Progenitor cell of endocrine pancreas (in vitro differentiated cells): ENCODE measurements at places on chromosomes 3 and 15. TPM values are rescaled to one million over a fixed set of nuclear protein-coding genes. Genes with fewer than 3 reads are reported as not detected.

The IQCF6 gene
- not detected in 2 replicates for total RNA-seq

DNA sequence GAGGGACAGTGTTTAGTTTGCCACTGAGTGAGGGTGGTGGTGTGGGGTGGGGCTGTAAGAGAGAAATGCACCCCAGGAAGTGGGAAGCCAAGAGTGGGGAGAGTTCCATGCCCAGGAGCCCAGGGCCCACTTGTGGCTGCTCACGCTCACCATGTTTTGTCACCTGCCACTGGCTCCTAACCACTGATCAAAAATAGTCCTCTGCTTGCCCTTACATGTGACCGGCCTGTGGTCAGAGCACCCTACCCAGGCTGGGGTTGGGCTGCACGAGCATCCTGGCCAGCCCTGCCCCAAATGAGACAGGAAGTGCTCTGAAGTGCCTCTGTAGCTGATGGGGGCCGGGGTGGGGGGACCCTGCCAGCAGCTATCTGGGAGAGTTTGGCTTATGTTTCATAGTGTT lies 216.3 kb downstream of the RPLP1 start:
- H3K36me3 ChIP-seq, result no peaks in the 10 kb centered on the region
- no peak overlapping the region for H3K27ac ChIP-seq
- H3K4me1 ChIP-seq, result peaks cover 4% of the 10 kb centered on the region
- H3K4me3 ChIP-seq, result no peak overlapping the region
- H3K27me3 ChIP-seq, result peaks cover 68% of the 10 kb centered on the region

DNA sequence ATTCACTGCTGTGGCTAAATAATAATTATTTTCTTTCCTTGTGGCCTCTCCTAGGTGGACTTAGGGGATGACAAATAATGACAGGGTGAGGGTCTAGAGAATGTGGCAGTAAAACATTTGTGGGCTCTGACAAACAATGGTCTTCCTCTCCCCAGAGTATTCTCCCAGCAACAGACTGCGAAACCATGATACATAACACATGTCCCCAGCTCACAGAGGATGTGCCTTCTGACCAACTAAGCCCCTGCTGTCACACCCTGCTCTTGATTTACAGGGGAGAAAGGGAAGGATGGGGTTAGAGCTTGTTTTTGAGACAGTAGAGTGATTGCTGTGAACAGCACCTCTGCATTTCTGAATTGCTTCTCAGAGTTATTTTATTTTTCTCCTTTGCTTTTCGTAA lies 116.6 kb upstream of the CTDSPL start:
- peaks cover 27% of the 10 kb centered on the region for H3K27me3 ChIP-seq
- no peak for DNase-seq
- H3K36me3 ChIP-seq, result no peaks in the 10 kb centered on the region
- no peak overlapping the region for H3K27ac ChIP-seq
- peaks cover 8% of the 10 kb centered on the region for H3K4me1 ChIP-seq
- no peak overlapping the region for H3K4me3 ChIP-seq

DNA sequence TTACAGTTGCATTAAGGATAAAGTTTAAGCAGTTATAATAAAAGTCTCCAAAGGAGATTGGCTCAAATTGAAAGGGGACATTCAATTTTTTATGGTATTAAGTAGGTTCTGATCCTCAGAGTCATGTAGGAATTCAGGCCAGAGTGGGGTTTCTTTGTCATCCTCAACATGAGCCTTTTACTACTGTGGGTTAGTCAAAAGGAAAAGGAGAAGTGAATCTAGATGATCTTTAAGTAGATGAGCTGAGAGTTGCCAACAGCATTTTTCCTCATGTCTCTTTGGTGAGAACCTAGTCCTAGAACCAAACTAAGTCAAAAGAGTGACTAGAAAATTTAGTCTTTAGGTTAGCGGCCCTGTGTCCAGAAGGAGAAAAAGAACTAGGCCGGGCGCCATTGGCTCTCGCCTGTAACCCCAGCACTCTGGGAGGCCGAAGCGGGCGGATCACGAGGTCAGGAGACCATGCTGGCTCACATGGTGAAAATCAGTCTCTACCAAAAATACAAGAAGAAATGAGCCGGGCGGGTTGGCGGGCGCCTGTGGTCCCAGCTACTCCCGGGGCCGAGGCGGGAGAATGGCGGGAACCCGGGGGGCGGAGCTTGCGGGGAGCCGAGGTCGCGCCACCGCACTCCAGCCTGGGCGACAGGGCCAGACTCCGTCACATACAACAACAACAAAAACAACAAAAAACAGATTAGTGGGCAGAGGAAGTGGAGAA lies 4.2 kb upstream of the CHL1 start:
- DNase-seq, result no peak
- peaks cover 1% of the 10 kb centered on the region for H3K36me3 ChIP-seq
- H3K4me3 ChIP-seq, result no peak overlapping the region
- H3K4me1 ChIP-seq, result peaks cover 10% of the 10 kb centered on the region
- H3K27me3 ChIP-seq, result peaks cover 45% of the 10 kb centered on the region

- H3K27ac ChIP-seq, result no peak overlapping the region
- H3K4me1 ChIP-seq, result no peaks in the 10 kb centered on the region
- no peak for DNase-seq
Measured at GRCh38 chr3:188421151-188421821, 267.3 kb downstream of the LPP start.

- H3K4me3 ChIP-seq, result no peak overlapping the region
- H3K4me1 ChIP-seq, result peaks cover 58% of the 10 kb centered on the region
- H3K27ac ChIP-seq, result peak overlapping the region; percentile 62
- H3K27me3 ChIP-seq, result no peaks in the 10 kb centered on the region
- no peak for DNase-seq
Measured at GRCh38 chr3:100087198-100087597, 27.1 kb downstream of the FILIP1L start.

DNA sequence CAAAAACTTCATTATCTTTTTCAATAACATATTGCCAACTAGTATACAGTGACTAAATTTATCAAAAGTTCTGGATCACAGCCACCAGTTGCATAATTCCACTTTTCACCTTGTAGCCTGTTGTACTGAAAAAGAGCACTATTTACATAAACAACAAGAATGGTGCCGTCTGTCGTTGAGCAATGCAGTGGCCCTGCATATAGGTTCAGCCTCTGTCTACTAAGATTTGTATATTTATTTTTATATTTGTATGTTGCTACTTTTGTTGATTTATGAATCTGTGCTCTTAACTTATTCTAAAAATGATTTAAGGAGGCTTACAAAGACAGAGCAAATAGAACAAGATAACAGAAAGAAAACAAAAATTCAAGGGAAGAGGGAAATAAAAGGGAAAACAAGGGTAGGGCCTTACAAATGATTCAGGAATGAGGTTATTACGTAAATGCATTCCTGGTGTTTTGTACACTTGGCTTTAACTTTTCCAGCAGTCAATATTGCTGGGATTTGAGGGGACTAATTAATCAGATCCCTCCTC lies 257.6 kb upstream of the STT3B start:
- H3K27ac ChIP-seq, result peak overlapping the region; percentile 22
- no peak for DNase-seq
- peaks cover 9% of the 10 kb centered on the region for H3K4me1 ChIP-seq
- H3K27me3 ChIP-seq, result peaks cover 4% of the 10 kb centered on the region
- no peaks in the 10 kb centered on the region for H3K36me3 ChIP-seq
- H3K4me3 ChIP-seq, result no peak overlapping the region

DNA sequence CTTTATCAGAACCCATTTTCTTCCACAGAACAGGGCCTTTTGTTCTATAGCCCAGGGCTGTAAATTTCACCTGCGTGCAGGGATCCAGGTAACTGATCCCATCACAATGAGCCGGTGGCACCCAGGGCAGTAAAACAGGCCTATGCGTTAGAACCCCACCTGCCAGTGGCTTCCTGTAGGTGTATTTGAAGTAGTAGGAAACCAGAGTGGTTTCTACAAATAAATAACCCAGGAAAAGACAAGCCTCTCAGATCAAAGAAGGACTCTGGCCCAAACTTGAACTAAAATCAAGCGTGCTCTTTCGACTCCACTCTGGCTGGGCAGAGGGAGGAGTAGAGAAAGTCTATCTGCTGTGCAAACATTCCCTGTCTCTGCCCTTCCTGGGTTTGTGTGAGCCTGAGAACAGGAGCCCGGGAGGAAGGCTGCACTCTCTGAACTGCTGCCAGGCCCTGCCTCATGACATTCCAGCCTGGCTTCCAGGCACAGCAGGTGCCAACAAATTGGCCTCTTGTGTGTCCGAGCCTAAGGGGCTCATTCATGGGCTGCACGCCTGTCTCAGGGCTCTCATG lies 77.7 kb downstream of the CEMIP start:
- H3K4me3 ChIP-seq, result no peak overlapping the region
- peaks cover 25% of the 10 kb centered on the region for H3K27me3 ChIP-seq
- H3K27ac ChIP-seq, result no peak overlapping the region
- no peaks in the 10 kb centered on the region for H3K36me3 ChIP-seq
- no peak for DNase-seq
- peaks cover 9% of the 10 kb centered on the region for H3K4me1 ChIP-seq

DNA sequence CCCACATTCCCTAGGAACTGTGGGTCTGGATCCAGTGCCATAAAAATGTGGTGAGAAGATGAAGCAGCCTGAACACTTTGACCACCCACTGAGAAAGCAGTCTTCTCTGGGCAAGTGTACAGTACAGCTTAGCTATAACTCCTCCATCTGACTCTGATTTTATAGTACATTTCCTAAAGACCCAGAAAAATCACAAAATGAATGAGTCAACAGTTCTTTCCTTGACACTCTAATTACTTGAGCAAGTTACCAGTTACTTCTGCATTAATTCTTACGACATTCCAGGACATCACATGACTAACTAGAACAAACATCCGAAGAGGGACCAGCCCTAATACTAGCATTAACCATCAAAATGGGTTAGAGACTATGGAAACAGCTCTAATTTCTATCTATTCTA lies 148.1 kb upstream of the PEX5L start:
- no peaks in the 10 kb centered on the region for H3K36me3 ChIP-seq
- no peak for DNase-seq
- no peak overlapping the region for H3K4me3 ChIP-seq
- H3K27ac ChIP-seq, result no peak overlapping the region
- no peaks in the 10 kb centered on the region for H3K27me3 ChIP-seq
- H3K4me1 ChIP-seq, result peaks cover under 1% of the 10 kb centered on the region

DNA sequence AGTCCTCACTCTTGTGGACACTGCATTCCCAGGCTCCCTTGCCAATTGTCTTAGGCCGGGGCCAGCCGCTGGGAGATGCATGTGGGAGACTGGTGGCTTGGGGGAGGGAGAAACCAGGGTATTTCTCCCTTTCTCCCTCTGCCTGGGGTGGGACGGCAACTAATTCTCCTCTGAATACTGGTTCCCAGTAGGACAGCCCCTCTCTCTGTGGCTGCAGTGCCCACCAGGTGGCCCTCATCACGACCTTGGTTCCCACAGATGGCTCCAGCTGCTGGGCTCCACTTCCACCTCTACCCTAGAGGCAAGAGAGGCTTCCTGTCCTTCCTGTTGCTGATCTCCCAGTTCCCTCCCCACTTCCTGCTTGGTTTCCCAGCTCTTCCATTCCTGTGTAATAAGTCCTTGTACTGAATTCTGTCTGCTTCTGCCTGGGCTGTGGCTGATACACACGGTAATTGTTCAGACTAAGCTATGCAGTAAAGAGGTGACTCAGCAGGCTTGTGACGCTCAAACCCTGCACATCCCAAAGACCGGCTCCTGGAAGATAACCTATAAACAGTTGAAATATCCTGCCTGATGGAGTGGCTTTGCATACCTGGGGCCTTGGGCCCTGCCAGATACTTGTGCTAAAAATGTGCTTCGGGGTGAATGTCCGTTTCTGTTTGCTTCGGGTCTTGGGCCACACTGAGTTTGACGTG lies 20.4 kb upstream of the COPG1 start:
- no peak overlapping the region for H3K4me3 ChIP-seq
- H3K27ac ChIP-seq, result no peak overlapping the region
- no peak for DNase-seq
- no peaks in the 10 kb centered on the region for H3K27me3 ChIP-seq
- no peaks in the 10 kb centered on the region for H3K36me3 ChIP-seq

DNA sequence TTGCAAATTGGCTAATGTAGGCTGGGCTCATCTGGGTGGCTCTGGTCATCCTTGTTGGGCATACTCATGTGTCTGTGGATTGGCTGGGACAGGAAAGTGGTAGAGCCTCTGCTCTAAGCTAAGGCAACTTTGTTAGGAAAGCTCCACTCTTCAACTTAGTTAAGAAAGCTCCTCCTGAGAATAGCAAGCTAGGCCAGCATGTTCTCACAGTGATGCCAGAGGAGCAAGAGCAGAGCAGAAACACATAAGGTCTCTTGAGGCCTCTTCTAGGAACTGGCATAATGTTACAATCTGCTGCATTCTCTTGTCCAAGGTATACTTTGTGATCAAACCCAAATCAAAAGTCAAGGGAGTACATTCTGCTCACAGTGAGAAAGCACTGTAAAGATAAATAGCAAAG lies 158.6 kb upstream of the RORA start:
- H3K27me3 ChIP-seq, result no peaks in the 10 kb centered on the region
- no peak overlapping the region for H3K27ac ChIP-seq
- no peaks in the 10 kb centered on the region for H3K4me1 ChIP-seq

GRCh38 chr3:41674449-41674848 lies 287.5 kb downstream of the ULK4 start:
- H3K27ac ChIP-seq, result no peak overlapping the region
- H3K4me1 ChIP-seq, result peaks cover 3% of the 10 kb centered on the region
- no peak overlapping the region for H3K4me3 ChIP-seq
- no peak for DNase-seq

- DNase-seq, result no peak
- H3K4me1 ChIP-seq, result peaks cover 11% of the 10 kb centered on the region
- no peak overlapping the region for H3K27ac ChIP-seq
- H3K4me3 ChIP-seq, result no peak overlapping the region
Measured at GRCh38 chr15:67931861-67932260, 92.0 kb upstream of the RNU6-1 start.

- no peaks in the 10 kb centered on the region for H3K27me3 ChIP-seq
- no peak overlapping the region for H3K4me3 ChIP-seq
- no peak overlapping the region for H3K27ac ChIP-seq
- peaks cover 2% of the 10 kb centered on the region for H3K4me1 ChIP-seq
Measured at GRCh38 chr3:194592798-194593752, 40.1 kb downstream of the TMEM44 start.

DNA sequence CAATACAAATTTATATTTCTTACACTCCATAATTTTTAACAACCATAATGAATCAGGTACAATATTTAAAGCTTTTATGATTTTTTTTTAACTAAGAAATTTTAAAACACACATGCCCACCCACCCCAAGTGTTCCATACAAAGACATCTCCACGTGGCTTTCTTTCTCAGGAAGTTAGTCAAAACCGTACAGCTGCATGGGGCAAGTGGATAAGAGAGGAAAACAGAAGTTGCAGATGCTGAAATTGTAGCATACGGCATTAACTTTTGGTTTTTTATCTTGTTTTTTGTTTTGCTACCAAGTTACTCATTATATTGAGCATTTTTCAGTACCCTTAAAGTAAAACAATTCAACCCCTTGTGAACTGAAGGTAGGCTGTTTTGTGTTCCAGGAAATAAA lies 14.8 kb downstream of the GNB4 start:
- no peaks in the 10 kb centered on the region for H3K36me3 ChIP-seq
- H3K27me3 ChIP-seq, result peaks cover 3% of the 10 kb centered on the region
- H3K4me1 ChIP-seq, result peaks cover 1% of the 10 kb centered on the region

DNA sequence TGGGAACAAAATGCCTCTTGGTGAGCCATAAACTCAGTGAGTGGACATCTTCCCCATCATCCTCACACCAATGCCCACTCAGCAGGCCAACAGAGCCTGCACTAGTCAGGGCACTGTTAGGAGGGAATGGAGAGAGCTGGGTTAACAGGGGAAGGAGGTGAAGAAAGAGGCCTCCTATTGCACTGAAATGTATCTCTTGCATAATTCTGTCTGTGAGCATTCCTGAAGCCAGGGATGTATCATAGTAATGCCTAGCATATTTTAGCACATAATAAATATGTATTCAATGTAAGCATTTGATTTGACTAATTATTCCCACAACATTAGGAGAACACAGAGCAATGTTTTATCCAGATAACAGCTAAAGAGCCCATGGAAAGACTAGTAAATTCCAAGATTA lies 81.2 kb downstream of the ANO10 start:
- H3K4me1 ChIP-seq, result no peaks in the 10 kb centered on the region
- no peaks in the 10 kb centered on the region for H3K36me3 ChIP-seq
- no peak overlapping the region for H3K27ac ChIP-seq
- no peak overlapping the region for H3K4me3 ChIP-seq
- no peaks in the 10 kb centered on the region for H3K27me3 ChIP-seq
- DNase-seq, result no peak
